Right ventricle myocardium inferior (tissue), 1 donor: ENCODE measurements at places on chromosomes 4 and X.
A peak's percentile ranks its signal among the peaks of the same experiment; 100 is the strongest.

DNA sequence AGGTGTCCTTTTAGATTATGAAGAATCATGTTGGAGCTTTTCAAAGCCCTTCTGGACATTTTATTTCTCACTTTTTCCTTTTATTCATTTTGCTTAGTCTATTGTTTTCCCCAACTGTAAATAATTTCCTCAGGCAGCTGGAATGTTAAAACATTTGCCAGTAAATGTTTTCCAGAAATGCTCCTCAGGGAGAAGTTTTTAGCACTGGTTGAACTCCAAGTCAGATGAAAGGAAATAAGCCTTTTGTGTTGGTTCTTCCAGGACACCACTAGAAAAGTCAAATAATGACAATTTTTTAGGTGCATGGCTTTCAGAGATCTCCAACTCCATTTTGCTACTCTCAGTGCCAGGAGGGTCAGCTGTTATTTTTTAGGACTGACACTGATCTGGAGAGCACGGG, 127.9 kb downstream of the IL13RA2 start:
- DNase-seq: no peak

GRCh38 chr4:155667568-155668511, 1.2 kb downstream of the GUCY1A1 start:
- peak; percentile 76 for DNase-seq

GRCh38 chr4:157983300-157983699, 189.5 kb downstream of the GASK1B start:
- DNase-seq: no peak

DNA sequence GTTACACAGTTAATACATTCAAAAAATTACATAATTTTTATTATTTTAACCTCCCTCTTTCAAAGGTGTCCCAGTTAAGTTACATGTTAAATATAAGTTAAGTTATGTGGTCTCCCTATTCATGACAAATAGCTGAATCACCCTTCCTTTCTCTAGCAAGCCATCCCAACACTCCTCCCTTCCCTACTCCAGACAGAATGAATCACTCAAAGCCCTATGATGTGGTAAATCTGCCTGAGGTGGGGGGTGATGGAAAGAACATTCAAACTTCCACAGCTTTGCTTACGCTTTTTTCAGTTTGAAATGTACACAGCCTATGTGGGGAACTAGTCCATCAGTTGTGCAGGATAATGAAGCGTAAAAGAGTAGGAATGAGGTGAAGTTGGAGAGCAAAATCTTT, 90.2 kb downstream of the CXCL13 start:
- no peak for DNase-seq

DNA sequence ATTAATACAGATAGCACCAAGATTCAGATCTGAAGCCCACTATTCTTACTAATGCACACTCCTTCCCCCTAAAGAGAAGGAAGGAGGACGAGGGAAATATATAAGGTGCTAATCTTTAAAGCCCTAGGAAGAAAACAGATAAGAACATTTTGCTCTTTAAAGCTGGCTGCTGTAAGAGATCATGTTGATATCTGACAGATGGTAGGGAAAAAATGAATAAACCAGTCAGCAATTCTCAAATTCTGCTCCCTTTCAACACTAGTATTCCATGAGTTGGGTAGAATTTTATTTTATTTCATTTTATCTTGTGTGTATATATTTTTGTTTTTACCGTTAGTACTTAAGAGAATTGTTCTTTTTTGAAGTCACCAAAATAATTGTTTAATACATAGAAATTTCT, 19.2 kb downstream of the OTC start:
- no peak for DNase-seq

DNA sequence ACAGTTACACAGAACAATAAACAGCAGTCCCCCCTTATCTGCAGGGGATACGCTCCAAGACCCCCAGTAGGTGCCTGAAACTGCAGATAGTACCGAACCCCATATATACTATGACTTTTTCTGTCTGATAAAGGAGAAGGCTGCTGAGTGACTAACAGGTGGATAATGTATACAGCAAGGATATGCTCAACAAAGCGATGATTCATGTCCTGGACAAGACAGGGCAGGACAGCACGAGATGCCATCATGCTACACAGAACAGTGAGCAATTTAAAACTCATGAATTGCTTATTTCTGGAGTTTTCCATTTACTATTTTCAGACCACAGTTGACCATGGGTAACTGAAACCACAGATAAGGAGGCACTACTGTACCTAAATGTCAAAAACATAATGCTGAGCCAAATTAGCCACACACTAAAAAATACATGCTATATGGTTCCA, 76.1 kb downstream of the MANBA start:
- DNase-seq: no peak

DNA sequence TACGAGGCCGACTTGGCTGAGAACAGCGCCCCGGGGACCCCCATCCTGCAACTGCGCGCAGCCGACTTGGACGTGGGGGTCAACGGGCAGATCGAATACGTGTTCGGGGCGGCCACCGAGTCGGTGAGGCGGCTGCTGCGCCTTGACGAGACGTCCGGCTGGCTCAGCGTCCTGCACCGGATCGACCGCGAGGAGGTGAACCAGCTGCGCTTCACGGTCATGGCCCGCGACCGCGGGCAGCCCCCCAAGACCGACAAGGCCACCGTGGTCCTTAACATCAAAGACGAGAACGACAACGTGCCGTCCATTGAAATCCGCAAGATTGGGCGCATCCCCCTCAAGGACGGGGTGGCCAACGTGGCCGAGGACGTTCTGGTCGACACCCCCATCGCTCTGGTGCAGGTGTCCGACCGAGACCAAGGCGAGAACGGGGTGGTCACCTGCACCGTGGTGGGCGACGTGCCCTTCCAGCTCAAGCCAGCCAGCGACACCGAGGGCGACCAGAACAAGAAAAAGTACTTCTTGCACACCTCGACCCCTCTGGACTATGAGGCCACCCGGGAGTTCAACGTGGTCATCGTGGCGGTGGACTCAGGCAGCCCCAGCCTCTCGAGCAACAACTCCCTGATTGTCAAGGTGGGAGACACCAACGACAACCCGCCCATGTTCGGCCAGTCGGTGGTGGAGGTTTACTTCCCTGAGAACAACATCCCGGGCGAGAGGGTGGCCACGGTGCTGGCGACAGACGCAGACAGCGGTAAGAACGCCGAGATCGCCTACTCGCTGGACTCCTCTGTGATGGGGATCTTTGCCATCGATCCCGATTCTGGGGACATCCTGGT, 2.4 kb downstream of the PCDH7 start:
- DNase-seq: no peak

GRCh38 chrX:41043674-41044345, 41.4 kb upstream of the USP9X start:
- DNase-seq: no peak

GRCh38 chr4:119050527-119051090, 85.0 kb upstream of the MYOZ2 start:
- DNase-seq: no peak

GRCh38 chrX:10749113-10749512, 128.7 kb upstream of the MID1 start:
- DNase-seq: no peak

- DNase-seq: no peak
These were observed 1118.7 kb downstream of the SH3BGRL start for GRCh38 chrX:82320569-82320968.

GRCh38 chr4:73528171-73528570, 46.6 kb downstream of the AFM start:
- DNase-seq: no peak

DNA sequence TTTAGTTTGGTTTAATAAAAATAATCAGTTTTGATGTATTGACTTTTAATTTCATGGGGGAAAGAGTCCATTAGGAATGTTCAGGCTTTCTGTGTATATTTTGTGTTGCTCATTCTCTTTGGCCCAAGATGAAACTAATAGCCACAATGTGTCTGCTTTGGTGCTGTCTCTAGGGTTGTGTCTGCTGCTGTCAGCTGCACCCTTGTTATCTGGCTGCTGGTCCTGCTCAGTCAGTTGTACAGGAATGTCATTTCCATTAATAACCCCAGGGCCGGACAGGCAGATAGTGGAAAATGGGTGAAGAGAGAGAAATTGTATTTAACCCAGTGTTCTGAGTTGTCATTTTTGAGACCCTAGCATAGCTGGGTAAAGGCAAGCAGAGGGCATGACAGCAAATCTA, 115.1 kb downstream of the PHEX start:
- DNase-seq: no peak

GRCh38 chr4:76401654-76402053, 19.3 kb downstream of the CCDC158 start:
- no peak for DNase-seq

GRCh38 chr4:81447566-81448229, 24.0 kb downstream of the RASGEF1B start:
- no peak for DNase-seq

DNA sequence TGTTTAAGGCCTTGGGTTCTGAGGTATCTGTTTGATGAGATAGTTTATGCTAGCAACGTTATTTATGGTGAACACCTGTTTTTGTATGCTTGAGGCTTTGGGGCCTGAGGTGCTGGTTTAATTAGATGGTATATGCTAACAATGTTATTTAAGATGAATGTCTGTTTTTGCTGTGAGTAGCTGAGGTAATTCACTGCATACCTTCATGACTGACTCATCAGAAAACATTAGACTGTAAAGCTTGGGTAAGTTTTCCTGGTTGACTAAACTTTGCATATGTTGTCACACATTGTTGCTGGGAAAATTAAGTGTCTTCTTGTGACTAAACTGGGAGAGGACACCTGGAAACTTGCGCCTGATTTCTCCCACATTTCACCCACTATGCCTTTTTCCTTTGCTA, 1026.6 kb downstream of the RAPGEF2 start:
- no peak for DNase-seq

GRCh38 chrX:9988762-9989161, 21.6 kb downstream of the CLDN34 start:
- DNase-seq: no peak

DNA sequence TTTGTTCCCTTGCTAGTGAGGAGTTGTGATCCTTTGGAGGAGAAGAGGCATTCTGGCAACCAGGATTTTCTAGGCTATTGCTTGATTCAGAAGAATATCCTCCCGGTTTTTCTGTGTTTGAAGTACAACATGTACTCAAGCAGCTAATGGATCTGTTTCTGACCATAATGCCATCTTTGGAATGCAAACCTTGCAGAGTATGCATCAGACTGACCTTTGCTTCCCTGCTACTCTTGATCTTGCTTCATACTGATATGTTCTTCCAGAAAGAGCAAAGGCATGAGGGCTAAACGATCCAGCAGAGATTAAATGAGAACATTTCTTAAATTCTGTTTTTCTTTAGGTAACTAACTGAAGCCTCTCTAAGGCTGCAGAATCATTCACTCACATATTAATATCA, 265.4 kb upstream of the SLC7A11 start:
- DNase-seq: no peak

DNA sequence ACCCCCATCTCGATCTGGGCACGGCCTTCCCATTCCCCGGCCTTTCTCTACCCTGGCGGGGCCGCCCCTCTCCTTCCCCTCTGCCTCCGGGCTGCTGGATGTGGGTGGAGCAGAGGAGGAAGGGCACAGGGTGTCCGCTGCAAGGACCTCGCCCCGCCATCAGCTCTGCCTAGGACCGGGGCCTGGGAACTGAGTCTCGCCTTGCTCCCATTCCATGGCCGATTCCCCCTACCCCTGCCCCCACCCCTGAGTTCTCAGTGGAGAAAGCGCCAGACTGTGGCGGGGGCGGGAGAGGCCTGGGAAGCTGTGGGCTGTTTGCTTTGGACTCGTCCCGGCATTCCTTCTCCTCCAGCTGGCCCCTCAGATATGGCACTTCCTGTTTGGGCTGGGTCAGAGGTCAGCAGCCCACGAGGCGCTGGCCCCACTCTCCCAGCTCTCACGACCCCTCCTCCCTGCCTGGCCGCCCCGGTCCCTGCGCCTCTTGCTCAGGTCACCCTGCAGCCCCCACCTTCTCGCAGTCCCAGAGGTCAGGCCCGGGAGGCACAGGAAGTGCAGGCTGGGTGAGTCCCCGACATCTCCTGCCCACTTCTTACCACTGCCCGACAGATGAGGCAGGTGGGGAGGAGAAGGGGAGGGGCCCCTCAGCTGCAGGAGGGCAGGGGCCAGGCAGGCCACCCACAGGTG, 6.4 kb upstream of the BGN start:
- DNase-seq: no peak

DNA sequence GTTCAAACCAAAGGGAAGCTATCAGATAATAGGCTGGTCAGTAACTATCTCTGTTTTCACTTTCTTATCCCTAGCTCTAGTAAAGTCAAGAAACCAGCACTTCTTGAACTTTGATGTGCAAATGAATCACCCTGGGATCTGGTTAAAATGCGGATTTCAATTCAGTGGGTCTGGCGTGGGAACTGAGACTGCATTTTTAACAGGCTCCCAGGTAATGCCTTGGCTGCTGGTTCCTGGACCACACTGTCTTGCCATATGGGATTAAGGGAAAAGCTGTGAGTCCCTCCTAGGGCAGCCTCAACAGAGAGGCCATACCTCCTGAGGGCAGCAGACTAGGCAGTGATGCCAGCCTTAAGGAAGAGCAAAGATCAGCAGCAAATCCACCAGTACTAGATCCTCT, 1.7 kb downstream of the RNF175 start:
- no peak for DNase-seq

- DNase-seq: no peak
These were observed 37.9 kb downstream of the WDR1 start for GRCh38 chr4:10078481-10079233.

GRCh38 chrX:3230496-3230895, 116.0 kb downstream of the MXRA5 start:
- no peak for DNase-seq

DNA sequence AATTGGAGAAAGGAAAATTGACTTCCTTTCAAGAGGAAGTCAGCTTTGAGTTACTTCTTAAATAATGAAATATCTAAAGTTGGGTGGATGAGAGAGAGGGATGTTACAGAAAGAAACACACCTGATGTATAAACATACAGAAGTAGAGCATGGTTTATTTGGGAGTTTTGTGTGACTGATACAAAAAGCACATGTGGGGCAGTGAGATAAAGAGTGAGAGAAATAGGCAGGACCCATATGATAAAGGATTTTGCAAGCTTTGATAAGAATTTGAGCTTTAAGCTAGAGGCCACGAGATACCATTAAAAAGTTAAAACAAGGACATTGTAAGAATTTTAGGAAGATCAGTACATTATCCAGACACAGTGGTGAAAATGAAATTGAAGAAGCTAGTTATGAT, 263.3 kb upstream of the GPRIN3 start:
- no peak for DNase-seq

- no peak for DNase-seq
These were observed 107.9 kb downstream of the FBXW7 start for GRCh38 chr4:152427981-152428380.

GRCh38 chrX:123277821-123278220, 93.7 kb downstream of the GRIA3 start:
- DNase-seq: no peak

DNA sequence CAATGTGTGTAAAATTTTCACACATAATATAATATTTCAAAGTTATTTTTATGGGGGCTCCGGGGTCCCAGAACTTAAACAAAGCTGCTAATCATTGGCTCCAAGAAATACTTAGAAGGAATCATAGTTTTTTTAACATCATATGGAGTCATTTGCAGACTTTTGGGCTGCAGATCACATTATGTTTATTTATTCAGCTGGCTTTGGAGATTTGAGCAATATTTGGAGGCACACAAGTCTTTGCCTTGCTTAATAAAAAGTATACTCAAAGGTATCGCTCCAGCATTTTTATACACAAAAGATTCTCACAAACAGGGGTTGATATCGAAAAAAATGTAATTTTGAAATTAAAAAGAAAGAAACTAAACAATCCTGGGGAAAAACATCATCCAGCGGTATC, 382.5 kb upstream of the TENM3 start:
- no peak for DNase-seq

- no peak for DNase-seq
These were observed 442.4 kb downstream of the ZIC3 start for GRCh38 chrX:138008281-138008680.

- DNase-seq: no peak
These were observed 117.4 kb downstream of the DIPK2B start for GRCh38 chrX:45083314-45083713.
